Stimulated activated CD8-positive, alpha-beta memory T cell treated with anti-CD3 and anti-CD28 coated beads, Interleukin-15, amount 100 ng/mL, for 1 hour (primary cell): ENCODE measurements at places on chromosomes 2 and 18.

DNA sequence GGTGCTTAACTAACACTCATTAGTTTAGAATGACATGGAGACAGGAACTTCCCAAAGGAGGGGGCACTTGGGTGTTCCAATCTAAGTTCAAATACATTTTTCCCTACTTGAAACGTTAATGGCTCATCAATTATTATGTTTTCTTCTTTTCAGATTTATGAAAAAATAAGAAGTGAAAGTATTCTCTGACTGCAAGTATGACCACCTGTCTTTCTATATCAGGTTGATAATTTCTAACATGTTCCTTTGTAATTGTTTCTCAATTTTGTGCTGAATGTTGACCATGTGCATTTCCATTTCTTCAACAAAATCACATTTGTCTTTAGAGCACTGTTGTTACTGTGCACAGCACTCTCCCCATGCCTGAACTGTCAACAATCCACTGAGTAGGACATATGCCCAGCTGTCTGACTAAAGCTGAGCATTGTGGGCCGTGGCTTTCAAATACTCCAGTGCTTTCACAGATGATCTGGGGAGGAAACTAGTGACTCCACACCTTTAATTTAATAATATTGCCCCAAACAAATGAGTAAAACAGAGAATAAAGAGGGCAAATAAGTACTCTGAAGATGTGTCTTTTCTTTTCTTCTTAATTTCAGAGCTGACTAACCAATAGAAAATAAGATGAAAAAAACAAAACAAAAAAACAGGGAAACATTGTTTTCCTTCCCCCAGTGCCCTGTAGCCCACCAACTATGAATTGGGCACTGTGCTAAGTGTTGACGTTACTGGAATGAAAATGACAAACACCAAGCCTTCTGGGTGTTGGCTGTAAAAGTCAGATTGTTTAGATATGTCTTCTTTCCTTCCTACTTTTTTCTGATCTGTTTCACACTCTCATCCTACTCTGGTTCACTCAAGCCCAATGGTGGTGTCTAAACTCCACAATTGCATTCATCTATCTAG lies 16.0 kb downstream of the LANCL1 start:
- DNase-seq, result no peak

GRCh38 chr18:75698861-75699260 lies 271.4 kb upstream of the SMIM21 start:
- DNase-seq, result no peak

- no peak for DNase-seq
These were observed 1548.8 kb upstream of the LRRTM1 start for GRCh38 chr2:81853341-81853740.

GRCh38 chr2:173760553-173760952 lies 204.6 kb downstream of the SP3 start:
- DNase-seq, result no peak

- DNase-seq, result no peak
These were observed 331.9 kb downstream of the SLC8A1 start for GRCh38 chr2:40120026-40120425.

DNA sequence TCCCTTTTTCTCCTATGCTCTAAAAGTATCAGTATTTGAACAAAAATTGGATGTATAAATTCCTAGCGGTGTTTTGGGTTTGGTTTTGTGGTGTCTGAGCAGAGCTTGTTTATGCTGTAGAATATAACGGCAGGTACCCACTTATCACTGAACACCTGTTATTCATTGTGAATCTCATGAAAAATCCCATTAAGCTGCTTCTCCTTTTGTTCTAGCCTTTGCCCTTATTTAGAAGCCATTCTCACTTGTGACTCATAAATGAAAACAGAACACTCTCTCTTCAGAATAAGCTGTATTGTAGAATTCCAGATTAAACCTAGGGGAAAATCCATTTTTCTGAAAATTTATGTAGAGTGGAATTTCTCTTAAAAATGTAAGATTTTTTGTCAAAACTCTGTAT lies 104.0 kb downstream of the PRPF40A start:
- no peak for DNase-seq

- DNase-seq, result no peak
These were observed 111.6 kb downstream of the SLC4A3 start for GRCh38 chr2:219739066-219739465.

DNA sequence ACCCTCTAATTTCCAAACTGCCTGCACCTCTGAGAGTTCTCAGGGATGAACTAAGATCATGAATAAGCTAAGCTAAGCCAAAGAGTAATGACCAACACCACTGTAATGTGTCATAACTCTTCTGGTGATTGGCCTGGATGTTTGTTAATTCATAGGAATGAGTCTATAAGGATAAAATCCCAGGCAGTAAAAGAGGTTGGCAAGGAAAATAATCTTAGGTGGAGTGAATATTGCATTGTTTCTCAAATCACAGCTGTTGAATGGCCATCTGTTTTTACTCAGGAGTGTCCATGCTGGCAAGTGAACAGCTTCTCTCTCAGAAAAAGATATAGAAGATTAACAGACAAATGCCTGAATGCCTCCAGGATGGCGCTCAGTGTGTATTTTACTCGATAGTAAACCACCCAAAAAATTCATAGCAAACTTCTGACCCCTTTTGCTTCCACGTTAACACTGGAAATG lies 60.8 kb upstream of the GLS start:
- DNase-seq, result no peak

DNA sequence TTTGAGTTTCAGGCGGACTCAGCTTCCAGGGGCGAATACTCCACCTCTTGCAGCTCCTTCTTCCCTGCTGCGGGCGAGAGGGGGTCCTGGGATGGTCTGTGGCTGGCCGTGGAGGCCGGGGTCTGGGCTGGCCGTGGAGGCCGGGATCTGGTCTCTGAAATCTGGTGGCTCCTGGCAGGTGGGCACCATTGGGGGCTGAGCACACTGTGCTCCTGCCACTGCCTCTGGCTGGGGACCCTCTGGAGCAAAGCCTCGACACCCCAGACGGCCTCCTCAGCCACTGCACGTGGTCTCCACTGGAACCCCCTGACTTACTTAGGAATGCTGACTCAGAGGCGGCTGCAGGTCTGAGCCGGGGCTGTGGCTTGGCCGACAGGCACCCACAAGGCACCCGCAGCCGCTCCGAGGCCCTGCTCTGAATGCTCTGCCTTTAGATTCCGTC lies 100.1 kb upstream of the ALKAL2 start:
- no peak for DNase-seq

DNA sequence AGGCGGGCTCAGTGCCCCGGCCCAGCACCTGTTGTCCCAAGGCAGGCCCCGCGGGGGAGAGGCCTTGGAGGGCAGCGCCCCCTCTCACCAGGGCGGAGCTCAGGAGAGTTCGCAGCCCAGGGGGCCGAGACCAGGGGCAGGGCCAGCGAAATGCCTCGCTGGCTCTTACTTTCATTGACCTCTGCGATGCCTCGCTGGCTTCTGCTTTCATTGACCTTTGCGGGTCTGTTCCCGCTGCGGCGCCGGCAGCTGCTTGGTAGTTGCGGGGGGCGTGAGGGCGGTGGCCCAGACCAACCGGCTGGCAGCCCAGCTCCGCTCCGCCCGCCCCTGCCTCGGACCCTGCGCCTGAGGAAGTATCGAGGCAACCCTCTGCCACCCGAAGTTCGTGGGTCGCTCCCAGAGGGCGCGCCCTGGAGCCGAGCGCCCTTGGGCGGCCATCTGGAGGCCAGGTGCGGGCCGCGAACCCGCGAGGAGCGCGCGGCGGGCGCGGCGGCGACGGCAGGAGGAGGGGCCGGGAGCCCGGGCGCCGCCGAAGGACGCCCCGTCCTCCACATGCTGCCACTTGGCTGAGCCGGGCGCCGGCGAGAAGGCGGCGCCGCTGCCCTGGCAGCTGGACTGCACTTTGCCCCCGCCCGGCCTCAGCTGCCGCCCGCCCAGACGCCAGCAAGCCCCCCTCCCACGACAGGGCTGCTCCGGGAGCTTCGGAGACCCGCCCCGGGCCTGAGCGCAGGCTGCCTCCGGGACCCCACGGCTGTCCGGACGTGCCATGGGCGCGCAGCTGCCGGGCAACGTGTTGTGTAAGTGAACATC lies 118.0 kb upstream of the MSTN start:
- DNase-seq, result no peak

- no peak for DNase-seq
These were observed 5.4 kb downstream of the IL1R1 start for GRCh38 chr2:102147935-102148334.

DNA sequence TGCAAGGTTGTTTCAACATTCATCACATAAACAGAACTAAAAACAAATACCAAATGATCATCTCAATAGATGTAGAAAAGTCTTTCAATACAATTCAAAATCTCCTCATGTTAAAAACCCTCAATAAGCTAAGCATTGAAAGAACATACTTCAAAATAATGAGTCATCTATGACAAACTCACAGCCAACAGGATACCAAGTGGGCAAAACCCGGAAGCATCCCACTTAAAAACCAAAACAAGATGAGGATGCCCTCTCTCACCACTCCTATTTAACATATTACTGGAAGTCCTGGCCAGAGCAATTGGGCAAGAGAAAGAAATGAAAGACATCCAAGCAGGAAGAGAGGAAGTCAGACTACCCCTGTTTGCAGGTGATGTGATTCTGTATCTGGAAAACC lies 992.2 kb upstream of the PIK3C3 start:
- no peak for DNase-seq

- DNase-seq, result no peak
These were observed 200.2 kb downstream of the RIT2 start for GRCh38 chr18:42915299-42915698.

- no peak for DNase-seq
These were observed 79.4 kb upstream of the DNAJC10 start for GRCh38 chr2:182636699-182637098.

DNA sequence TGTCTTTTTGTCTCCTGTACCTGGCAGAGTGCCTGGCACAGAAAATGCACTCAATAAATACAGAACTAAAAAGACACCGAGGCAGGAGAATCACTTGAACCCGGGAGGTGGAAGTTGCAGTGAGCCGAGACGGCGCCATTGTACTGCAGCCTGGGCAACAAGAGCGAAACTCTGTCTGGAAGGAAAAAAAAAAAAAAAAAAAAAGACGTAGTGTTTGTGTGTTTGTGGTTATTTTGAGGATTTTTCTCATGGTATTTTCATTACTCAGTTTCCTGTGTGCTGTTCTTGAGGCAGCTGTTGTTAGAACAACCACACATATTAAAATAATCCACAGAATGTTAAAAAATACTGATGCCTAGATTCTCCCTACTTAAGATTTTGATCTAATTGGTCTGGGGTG lies 519.2 kb upstream of the SPHKAP start:
- no peak for DNase-seq

DNA sequence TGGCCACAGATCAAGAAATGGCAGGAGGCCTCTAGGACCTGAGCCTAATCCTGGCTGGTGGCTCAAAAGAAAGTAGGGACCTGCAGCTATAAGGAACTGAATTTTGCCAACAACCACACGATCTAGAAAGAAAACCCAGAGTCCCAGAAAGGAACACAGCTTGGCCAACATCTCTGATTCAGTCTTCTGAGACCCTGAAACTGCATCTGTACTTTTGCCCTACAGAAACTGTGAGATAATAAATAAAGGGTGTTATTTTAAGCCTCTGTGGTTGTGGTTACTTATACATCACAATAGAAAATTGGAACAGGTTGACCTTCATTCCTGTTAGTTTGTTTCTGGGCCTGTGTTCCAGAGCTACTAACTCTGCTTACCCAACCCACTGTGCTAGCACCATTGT lies 356.8 kb upstream of the ST6GAL2 start:
- DNase-seq, result no peak

GRCh38 chr2:108855194-108855593 lies 68.6 kb downstream of the CCDC138 start:
- DNase-seq, result no peak

- DNase-seq, result no peak
These were observed 138.3 kb downstream of the DDX1 start for GRCh38 chr2:15729709-15730544.
